Right ventricle myocardium inferior (tissue), 1 donor: ENCODE measurements at places on chromosomes 1 and 21.

DNA sequence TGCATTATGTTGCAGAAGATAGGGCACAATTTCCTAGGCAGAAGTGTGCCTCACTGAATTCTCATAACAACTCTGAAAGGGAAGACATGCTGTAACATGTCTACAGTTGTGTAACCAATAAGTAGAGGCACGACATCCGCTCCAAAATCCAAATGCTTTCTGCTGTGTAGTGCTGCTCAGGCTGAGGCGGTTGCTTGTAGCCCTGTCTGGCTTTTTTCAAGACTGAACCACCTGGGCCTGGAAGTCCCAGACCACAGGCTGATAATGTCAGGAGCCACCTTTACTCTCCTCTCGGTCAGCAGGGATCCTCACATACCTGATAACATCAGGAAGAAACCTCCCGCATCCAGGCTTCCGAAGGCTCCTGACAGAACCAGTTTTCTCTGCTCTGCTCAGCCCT is 10.9 kb downstream of the AKNAD1 start:
- DNase-seq: no peak

DNA sequence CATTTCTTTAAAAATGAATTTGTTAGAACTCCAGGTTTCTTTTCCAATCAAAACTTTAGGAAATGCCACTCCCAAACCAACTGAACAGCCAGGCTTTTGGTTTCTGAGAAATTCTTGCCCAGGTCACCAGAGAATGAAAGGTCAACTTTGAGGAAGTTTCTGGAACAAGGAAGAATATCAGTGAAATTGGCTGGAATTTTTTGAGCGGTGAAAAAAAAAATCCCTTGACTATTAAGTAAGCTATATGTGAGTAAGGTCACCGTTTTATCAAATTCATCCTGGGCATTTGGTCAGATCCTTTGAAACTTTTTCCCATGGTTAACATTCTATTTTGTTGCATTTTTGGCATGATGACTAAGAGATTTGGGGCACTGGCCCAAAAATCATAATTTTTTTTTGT is 469.3 kb downstream of the LTN1 start:
- DNase-seq: no peak

DNA sequence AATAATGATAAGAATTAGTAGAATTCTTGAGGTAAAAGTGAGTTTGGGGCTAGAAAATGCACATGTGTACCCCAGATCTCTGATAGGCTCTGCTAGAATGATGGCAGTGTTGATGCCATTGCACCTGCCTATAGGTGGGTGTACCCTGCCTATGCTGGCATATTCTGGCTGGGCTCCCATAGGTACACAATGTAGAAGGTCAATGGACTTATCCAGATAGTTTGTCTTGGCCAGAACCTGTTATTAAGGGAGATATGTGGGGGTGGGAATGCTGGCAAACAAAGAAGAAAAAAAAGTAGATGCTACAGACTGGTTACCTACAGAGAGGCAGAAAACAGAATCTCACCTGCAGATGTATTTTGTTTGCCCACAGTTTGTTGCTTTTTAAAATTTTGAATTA is 14.1 kb upstream of the KLHDC8A start:
- DNase-seq: no peak

- no peak for DNase-seq
Observed at GRCh38 chr1:23118957-23119792, 49.5 kb downstream of the LUZP1 start.

DNA sequence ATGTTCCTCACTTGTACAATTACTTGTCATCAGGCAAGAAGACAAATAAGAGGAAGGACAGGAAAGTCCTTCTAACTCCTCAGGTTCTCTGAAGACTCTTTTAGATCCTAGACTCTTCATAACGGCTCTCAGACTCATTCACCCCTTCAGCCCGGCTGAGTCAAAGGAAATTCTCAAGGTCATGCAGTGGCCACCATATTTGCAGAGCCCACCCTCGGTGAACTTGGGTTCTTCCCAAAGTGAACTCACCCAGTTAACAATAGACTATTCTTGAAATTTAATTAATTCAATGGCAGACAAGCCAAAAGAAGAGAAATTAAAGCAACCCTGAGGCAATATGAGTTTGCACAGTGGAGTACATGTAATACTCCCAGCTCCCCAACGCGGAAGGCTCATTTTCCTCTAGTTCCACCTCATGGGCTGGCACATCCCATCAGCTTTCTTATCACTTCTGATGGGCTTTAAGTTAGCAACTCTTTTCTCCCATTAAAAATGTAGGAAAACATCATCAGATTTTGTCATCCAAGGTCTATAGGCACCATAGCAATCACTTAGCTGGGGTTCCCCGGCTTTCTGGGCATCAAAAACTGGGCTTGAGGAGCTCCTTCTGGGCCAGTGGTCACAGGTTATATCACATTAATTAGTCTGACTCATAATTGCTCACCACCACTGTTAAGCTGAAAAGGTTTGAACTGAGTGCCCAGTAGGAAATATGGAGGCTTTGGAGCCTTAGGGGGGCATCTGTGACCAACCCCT is 27.8 kb upstream of the TIAM1 start:
- no peak for DNase-seq

DNA sequence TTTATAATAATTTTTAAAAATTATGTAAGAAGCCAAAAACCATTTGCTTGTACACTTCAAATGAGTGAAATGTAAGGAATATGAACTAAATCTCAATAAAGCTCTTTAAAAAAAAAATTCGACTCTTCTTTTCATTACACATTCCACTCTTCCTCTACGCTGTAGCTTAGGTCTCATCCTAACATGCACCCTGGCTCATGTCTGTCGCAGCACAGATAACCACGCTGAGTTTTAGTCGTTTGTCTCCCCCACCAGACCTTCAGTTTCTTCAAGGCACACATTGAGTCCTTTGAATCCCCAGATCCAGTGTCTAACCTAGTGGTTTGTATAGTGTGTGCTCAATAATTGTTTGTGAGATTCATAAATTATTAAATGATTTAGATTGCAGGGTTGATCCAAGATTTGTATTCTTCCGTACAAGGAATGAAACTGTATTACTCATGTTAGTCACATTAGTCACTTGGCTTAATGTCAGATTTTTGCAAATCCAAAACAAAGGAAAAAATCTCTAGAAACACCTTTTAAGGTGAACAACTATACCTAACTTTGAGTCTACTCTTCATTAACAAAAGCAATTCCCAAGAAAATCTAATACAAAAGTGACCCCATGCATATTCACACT is 57.3 kb downstream of the SLC25A24 start:
- DNase-seq: no peak

DNA sequence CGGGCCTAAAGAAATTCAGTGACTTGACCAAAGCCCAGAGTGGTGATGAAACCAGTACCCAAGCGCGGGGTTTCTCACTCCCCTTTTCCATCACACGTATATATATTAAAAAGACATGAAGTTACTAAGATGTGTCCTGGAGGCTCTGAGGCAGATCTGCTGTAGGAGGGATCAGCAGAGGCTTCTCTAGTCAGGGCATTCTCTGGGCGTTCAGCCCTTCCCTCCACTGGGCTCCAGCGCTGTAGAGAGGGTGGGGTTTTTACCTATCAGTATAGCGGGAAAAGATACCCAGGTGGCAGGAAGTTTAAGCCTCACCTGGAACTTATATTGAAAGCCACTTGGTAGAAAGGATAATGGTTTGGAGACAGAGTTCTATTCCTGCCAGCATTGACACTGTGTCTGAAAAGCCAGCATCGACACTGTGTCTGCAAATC is 862 bp upstream of the PLEKHO1 start:
- no peak for DNase-seq

GRCh38 chr1:206501881-206502280 is 5.5 kb upstream of the RASSF5 start:
- DNase-seq: no peak

DNA sequence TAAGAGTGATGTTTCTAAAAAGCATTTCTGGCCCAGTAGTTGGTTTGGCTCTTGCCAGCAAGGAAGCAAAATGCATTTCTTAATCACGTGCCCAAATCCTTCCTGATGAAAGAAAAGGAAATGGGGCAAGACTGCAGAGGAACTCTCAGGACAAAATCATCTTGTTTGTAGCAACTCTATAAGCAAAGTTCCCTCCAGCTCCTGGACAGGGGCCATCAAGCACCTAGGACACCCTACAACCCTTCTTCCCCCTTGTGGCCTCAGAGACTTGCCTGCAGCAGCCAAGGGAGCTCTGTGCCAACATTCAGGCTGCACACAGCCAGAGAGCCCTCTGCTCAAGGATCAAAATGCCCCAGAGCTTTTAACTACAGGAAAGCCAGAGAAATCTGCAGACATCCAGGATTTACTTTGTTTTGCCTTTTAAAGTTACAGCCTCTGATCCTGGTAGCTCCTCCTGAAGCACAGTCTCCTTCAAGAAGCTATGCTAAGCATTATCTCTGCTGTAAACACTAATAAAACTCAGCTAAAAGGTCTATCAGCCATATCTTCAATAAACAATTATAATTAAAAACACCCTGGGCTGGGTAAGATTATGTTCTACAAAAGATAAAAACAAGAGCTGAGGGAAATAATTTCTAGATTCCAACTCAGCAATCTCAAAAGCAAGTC is 105.0 kb downstream of the KIAA0319L start:
- DNase-seq: peak; percentile 70

DNA sequence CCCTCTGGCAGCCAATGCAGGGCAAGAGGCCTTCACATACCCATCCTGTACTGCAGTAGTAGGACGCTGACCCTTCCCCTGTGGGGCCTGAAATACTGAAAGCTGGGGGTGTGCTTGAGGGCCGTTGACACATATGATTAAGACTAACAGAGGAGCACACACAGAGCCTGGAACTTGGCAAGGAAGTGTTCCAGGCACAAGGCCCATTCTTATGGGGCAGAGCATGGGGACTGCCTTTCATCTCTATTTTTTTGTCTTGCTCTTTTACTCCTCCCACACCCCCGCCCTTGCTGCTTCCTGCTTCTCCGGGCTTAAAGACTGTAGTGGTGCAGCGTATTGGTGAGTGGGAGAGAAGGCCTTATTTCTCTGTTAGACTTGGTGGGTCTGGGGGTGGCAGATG is 137.4 kb downstream of the BACH1 start:
- peak; percentile 53 for DNase-seq

DNA sequence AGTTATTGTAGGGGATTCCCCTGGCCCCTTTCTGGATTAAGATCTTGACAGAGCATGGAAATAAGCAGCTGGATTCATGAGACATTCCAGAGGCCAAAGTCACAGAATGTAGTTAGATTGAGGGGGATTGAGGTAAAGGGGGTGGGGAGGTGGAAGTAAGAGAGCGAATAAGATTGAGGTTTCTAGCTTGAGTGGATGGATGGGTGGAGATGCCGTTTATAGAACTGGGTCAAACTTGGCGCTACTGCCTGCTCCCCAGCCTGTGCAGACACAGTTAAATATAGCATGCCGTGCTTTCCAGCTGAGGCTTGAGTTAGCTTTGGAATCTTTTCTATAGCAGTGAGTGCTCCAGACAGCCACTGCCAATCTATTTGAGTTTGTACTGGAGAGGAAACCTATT is 85.7 kb downstream of the DYRK1A start:
- no peak for DNase-seq

- no peak for DNase-seq
Observed at GRCh38 chr1:157269656-157270375, 131.6 kb upstream of the ETV3 start.

DNA sequence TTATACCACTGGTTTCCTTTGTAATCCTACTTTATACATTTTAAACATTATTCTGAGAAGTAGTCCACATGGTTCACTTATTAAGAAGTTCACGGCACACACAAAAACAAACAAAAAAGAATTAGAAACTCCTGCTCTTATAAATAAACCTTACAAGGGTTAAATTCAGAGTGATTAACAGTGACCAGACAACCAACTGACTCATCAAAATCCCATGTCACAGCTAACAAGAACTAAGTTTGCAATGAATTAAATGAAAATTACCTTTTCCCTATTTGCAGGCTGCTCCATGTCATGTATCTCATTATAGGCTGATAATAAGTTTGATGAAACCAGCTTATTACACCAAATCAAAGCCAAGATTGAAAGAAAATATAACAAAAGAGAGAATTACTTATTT is 77.5 kb downstream of the PUM1 start:
- DNase-seq: no peak

DNA sequence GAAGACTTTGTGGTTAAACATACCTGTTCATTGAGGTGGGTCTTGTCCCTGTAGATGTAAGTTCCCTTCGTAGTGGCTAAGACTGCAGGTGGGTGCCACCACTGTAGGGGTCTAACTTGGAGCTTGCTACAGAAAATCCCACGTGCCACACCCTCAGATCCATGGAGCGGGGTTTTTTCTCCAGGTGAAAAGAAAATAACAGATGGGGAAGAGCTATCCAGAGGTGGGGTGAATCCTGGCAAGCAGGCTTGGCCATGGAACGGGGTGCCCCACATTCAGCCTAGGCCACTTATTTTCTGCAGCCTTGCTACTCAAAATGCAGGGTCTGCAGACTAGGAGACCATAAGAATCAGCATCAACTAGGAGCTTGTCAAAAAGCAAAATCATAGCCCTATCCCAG is 24.0 kb downstream of the EXOC8 start:
- DNase-seq: no peak

- DNase-seq: no peak
Observed at GRCh38 chr1:65724151-65724550, 68.5 kb upstream of the PDE4B start.

GRCh38 chr1:156090840-156091188 is 8.5 kb upstream of the MEX3A start:
- DNase-seq: peak; percentile 93

DNA sequence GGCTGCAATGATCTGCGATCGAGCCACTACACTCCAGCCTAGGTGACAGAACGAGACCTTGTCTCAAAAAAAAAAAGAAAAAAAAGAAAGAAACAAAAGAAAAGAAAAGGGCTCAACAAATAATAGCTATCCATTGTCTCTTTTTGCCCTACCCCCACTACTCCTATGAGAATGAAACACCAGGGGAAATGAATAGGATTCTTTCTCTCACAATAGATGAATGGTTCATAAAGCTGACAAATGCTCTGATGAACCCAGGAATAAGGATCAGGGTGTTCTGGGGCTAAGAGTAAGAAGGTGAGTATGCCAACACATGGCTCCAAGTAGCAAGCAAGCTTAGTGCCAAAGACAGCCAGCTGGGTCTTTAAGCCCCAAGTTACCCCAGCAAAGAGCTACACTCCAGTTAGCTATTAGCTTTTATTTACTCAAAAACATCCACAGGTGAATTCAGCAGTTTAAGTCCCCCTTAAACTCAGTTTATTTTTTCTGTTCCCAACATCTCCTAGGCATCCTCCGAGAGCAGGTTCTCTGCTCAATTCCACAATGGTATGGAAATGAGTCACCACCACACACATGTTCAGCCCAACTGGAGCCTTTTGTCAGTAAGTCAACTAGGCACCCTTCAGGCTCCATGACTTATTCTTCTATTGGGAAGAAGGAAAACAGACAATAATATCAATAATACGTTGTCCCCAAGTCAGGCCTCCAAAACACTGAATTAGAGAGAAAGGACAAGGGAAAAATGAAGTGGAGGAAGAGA is 4.2 kb downstream of the ADORA3 start:
- DNase-seq: no peak

DNA sequence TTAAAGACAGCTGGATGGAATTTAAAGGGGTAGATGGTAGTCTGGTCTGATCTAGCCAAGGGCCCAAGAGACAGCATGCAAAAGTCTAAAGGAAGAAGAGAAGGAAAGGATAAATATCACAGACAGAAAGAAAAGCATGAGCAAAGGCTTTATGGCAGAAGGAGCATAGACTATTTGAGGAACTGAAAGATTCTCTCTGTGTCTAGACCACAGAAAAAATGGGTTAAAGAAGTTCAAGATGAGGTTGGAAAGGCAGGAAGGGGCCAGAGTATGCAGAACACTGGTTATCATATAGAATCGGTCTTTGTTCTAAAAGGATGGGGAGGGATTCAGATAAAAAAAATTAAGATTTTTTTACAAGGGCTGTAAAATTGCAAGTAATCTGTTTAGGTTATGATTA is 136.8 kb upstream of the SGIP1 start:
- no peak for DNase-seq
